ENCODE measurements at places on chromosomes 4 and X.

DNA sequence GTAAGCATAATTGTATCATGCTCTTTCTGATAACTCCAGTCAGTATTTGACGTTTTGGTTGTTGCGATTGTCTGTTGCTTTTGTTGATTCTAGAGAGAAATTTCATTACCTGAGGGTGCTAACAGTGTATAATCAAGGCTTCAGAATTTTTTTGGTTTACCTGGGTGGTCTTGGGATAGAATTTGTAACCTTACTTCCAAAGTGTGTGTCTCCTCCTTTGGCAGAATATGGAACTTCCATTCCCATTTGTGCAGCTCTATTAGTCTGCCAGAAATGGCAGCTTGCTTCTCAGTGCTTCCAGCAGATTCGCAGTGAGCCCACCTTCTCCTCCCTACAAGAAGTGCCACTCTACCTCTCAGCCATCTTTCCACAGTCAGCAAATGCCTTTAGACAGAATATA, 5.3 kb downstream of the COPS4 start:
- DNase-seq: no peak

DNA sequence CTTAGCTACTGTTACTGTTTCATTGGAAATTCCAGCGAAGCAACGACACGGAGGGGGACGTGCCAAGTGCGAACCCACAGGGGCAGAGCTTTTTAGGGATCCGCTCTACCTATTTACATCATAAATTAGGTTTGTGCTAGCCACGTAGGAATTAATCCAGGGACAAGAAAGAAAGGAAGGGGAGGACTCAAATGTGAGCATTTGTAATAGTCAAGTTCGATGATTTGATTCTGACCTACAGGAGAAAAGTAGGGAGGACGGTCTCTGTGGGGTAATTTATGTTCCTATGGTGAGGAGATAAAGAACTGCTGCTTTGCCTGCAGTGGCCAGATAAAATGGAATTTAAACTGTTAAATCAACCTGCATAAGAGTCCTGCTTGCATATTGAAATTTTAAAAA, 1.7 kb downstream of the INTS6L start:
- no peak for DNase-seq

DNA sequence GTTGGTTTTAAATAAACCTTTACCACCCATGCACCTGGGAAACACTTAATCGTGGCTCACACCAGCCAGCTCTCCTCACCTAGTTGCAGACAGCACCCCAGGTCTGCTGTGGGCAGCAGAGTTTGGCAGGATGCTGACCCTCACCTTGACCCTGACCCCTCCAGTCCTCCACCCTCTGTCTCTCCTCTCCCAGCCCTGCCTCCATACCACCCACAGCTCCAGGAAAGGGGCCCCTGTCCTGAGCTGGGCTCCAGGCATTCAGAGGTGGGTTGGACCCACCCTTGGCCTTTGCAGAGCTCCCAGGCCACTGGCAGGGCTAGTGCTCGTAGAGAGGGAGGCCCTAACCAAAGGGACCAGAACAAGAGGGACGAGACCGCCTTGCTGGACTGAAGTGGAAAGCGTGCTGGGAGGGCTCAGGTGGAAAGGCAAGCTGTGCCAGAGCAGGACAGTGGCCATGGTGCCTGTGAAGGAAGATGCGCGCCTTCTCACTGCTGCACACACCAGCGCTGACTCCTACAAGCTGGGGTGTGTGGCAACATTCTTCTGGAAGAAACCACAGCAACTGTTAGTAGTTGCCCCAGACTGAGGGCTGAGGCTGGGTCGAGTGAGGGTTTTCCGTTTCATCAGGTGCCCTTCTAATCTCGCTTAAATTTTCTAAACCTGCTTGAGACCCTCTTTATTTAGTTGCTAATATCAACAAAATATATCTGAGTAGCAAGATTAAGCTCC, 10.7 kb upstream of the S100P start:
- DNase-seq: no peak

DNA sequence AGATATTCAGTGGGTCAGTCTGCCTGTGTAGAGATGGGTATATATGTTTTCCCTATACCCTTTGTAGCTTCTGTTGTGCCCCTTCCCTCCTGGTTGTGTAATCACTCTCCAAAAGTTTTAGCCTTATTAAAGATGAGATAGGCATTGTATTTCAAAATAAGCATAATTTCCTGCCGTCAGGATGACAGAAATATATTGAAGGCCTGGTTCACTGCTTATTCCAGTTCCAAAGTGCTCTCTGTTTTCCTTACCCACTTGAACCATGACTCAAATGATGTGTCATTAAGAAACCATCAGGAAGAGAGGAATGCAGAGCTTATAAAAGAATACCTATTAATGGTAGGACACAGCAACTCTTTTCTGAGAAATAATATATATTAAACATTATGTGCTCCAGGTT, 178.5 kb downstream of the GABRB1 start:
- no peak for DNase-seq

DNA sequence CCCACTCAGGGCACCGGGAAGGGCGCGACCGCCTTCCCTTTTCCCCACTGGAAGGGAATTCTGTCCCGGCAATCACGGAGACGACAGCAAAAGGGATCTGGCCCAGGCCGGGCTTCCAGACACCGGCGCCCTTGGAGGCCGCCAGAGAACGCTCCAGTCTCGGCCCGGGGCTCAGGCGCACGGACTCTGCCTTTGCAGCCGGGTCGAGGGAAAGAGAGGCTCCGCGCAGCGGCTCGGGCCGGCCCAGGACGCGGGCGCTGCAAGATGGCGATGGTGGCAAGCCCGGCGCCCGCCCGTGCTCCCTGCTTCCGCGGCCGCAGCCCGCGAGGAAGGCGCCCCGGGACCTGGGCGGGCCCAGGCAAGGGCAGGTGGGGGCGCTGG, 1.1 kb downstream of the CTBP1 start:
- no peak for DNase-seq

- no peak for DNase-seq
Observed at GRCh38 chrX:15976396-15976795, 121.8 kb upstream of the AP1S2 start.

DNA sequence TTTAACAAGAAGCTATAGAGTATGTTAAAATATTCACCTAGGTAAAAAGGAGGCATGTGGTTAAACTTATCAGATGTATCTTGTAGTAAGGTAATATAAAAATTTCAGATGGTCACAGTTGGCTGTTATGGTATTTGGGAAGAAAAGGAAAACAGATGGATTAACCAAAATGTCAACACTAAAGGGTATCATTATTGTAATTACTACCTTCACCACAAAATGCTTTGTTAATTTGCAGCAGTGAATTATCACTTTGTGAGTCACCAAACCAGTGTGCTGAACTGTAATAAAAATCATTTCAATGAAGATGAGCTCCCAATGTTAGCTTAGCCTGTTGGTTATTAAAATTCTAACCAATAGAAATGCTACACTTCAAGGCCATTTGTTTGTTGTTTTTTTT, 233.9 kb downstream of the RPA4 start:
- no peak for DNase-seq
